Ovary (tissue), 10 donors: ENCODE measurements at places on chromosomes 12 and 14. TPM values are rescaled to one million over a fixed set of nuclear protein-coding genes. Genes with fewer than 3 reads are reported as not detected.

Gene MMP14
- total RNA-seq = 99.4 TPM

Gene DAO
- total RNA-seq = not detected

GRCh38 chr14:92552066-92552465, 38.5 kb downstream of the RIN3 start:
- no peak overlapping the region for H3K27ac ChIP-seq
- H3K4me3 ChIP-seq = no peak overlapping the region
- peaks cover 19% of the 10 kb centered on the region for H3K4me1 ChIP-seq
- no peaks in the 10 kb centered on the region for H3K36me3 ChIP-seq
- DNase-seq = no peak
- H3K27me3 ChIP-seq = no peaks in the 10 kb centered on the region

GRCh38 chr12:11904124-11904523, 166.6 kb upstream of the BCL2L14 start:
- no peaks in the 10 kb centered on the region for H3K4me1 ChIP-seq
- no peak overlapping the region for H3K4me3 ChIP-seq
- H3K27me3 ChIP-seq = no peaks in the 10 kb centered on the region
- H3K27ac ChIP-seq = no peak overlapping the region
- DNase-seq = no peak

DNA sequence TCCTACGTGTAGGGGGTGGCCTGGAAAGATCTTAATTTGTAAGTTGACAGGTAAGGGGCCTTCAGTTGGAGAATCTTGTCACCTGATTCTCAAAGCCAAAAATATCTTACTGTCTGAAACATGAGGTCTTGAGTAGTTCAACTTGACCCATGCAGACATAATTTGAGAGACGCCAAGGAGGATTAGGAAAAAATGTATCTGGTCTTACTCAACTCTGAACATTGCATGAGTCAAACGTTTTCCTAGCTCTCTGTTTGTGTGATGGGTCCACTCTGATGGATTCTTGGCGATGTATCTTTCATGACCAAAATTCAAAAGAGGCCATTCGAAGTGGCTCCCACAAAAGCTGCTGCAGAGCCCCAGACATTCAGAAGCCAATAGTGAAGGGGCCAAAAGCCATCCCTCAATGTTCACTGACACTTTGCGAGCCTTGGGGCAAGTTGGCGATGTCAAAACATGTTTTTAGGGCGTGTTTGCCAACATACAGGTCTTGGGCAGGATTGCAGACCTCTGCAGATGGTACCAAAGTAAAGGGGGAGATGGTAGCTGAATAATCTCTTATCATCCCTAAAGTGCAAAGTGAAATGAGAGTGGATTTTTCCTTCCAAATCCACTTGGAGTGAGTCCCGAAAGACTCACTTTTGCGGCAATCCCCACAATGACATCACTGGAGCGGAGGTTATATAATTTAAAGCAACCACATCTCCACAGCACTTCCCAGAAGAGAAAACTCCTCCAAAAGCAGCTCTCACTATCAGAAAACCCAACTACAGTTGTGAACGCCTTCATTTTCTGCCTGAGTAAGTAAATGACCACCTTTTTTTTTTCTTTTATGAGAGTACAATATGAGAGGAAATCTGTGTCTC, at the start of gene BDKRB1:
Gene BDKRB1 (plus strand): TSS at position 710 of the 866 bp plus-strand sequence. CDS start 7,473 bp downstream, outside the sequence.
- no peaks in the 10 kb centered on the region for H3K4me1 ChIP-seq
- no peak within 1 kb of the TSS for H3K4me3 ChIP-seq
- no peak for DNase-seq

- H3K27ac ChIP-seq = no peak overlapping the region
- no peak overlapping the region for H3K4me3 ChIP-seq
- no peaks in the 10 kb centered on the region for H3K27me3 ChIP-seq
- H3K36me3 ChIP-seq = no peaks in the 10 kb centered on the region
- peaks cover 8% of the 10 kb centered on the region for H3K4me1 ChIP-seq
- no peak for DNase-seq
These were observed 2.7 kb downstream of the PCNX4 start for GRCh38 chr14:60094306-60094897.

DNA sequence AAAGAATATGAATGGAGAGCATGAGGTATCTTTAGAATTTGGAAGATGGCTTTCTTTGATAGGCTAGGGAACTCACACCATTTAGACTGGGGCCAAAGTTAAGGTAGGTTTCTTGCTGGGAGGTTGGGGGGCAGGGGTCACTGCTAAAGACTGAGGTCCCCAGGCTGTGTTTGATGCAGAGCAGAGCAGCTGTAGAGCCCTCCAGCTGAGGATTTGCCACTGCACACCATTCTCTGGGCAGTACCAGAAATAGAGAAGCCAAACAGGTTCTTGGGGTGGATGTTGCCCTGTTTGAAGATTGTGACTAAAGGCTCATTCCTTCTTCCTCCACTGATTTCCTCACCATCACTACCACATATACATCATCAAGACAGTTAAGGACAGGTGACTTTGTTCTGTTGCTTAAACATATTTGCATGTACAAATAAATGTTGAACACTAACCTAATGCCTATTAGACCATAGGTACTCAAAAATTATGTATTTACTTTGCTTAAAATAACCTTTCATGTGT, 7.9 kb downstream of the NTF3 start:
- peaks cover 18% of the 10 kb centered on the region for H3K4me1 ChIP-seq
- DNase-seq = no peak
- H3K4me3 ChIP-seq = no peak overlapping the region
- H3K27me3 ChIP-seq = no peaks in the 10 kb centered on the region
